ENCODE measurements at places on chromosomes 5 and 9.

DNA sequence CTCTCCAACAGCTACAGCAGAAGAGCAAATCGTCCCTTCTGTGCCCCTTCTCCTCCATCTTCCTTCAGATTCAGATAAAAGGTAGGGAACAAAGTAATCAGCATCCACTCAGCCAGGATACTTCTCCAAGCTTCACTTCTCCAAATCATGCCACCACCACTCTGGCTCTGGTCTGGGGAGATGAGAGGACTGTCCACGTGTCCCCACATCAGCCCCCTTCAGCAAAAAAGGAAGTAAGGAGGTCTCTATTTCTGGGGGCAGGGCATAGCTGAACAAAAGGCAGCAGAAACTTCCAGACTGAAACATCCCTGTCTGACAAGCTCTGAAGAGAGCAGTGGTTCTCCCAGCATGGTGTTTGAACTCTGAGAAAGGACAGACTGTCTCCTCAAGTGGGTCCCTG, 116.9 kb downstream of the C5orf15 start:
- no peak for DNase-seq

DNA sequence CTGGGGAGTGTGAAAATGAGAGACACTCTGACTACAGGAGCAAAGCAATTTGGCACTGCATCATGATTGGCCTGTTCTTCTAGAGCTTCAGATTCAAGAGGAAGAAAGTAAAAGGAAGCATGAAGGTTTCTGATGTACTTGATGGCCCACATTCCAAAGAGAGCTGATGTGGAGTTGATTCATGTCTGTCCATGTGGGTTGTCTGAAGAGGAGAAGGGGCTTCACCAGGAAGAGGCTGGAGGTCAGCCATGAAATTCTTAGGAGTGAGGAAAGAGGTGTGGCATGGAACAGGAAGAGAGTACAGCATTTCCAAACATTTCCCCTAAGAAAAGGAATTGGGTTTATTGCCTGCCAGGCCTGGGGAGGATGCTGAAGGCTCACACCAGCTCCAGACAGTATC, 70.7 kb downstream of the PTCD2 start:
- no peak for DNase-seq

GRCh38 chr9:110050925-110051355, 157.0 kb downstream of the C9orf152 start:
- peak; percentile 57 for DNase-seq

DNA sequence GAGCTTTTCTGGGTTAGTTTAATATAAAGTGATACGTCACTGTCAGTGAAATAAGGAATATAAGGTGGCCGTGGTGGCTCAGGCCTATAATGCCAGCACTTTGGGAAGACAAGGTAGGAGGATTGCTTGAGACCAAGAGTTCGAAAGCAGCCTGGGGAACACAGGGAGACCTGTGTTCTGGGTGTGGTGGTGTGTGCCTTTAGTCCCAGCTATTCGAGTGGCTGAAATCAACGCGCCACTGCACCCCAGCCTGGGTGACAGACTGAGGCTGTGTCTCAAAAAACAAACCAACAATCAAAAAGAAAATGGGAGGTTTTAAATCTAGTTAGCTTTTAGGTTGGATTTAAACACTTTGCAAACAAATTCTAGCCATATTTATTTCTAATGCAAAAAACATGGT, 53.1 kb downstream of the NSD1 start:
- DNase-seq = no peak

DNA sequence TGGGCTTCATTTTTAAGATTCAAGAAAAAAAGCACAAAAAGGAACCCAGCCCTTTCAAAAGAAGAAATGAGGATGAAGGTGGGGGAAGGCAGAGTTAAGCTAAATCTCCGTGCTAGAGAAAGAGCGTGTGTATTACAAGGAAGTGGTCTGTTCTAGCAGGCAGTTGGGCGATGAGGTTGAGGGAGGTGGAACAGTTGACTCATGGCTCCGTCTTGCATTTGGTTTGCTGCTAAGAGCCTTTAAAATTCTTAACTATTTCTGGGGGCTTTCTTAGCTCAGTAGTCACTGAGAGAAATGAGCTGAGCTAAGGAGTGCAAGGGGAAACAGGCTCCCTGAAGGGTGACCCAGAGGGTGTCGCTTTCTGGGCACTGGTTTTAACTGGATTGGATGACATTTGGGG, 117.4 kb downstream of the GCNT1 start:
- DNase-seq = peak; percentile 44

- DNase-seq = peak; percentile 34
Measured at GRCh38 chr9:136117291-136117915, 1.3 kb downstream of the TMEM250 start.

DNA sequence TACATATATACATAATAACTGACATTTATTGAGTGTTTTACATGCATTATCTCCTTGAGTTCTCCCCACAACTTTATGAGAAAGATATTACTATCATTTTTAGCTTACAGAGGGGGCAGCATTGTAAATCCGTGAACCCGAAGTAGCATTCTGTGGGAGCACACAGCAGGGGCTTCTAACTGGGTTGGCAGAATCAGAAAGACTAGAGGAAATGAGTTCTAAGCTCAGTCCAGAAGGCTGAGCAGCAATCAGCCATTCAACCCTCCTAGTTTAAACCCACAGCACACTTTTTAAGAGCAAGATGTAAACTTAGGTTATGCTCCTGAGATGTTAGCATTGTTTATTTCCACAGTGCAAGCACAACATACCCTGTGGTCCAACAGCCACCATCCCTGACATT, 177.2 kb downstream of the TMEM38B start:
- no peak for DNase-seq

DNA sequence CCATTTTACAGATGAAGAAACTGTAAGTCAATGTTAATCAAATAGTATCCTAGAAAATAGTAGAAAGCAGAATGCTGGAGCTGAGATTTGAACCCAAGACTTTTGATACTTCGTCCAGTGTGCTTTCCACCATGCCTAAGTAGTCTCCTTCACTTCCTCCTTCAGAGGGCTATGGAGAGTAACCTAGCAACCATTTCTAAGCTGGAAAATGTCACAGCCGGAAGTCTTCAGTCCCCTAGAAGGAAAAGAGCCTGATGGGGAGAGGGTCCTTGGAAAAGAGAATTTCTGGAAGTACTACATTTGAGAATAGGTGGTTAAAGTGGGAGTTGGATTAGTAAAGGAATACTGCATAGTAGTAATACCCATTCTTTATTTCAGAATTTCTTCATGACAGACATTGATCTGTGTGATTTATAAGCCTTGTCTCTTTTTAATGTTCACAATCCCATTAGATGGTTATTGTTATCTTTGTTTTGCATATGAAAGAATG, 32.7 kb downstream of the PCDHAC2 start:
- DNase-seq = no peak

GRCh38 chr5:57937025-57937424, 454.4 kb upstream of the ACTBL2 start:
- no peak for DNase-seq

DNA sequence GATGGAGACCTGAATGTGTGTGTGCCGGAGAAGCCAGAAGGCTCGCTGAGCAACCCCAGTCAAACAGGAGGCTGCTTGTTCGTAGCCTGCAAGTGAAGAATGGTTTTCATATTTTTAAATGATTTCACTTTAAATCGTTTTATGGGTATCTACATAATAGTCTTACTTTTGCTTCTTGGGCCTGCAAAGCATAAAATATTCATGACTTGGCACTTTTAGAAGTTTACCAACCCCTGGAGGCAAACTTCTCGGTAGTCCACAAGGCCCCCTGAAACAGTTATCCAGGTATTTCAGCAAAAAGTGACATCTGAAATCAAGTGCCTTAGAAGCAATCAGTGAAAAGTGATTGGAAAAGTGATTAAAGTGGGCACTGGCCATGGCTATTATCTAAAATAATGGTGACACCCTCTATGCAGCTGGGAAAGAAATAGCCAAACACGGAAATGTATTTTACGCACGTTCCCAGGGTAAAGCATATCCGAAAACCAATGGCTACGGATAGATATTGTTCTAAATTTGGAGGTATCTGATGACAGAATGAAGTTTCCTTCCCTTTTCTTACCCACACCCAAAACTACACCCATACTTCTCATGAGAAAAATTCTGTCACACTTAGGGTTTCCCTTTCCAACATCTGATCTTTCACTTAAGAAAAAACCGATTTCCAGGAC, 39.0 kb downstream of the RAPGEF1 start:
- no peak for DNase-seq

- DNase-seq = peak; percentile 85
Measured at GRCh38 chr5:178785999-178786398, 55.5 kb upstream of the ZNF354A start.

- peak; percentile 20 for DNase-seq
Measured at GRCh38 chr9:37100327-37100726, 20.0 kb upstream of the ZCCHC7 start.

GRCh38 chr5:75507841-75508240, 3.6 kb downstream of the CERT1 start:
- DNase-seq = no peak

DNA sequence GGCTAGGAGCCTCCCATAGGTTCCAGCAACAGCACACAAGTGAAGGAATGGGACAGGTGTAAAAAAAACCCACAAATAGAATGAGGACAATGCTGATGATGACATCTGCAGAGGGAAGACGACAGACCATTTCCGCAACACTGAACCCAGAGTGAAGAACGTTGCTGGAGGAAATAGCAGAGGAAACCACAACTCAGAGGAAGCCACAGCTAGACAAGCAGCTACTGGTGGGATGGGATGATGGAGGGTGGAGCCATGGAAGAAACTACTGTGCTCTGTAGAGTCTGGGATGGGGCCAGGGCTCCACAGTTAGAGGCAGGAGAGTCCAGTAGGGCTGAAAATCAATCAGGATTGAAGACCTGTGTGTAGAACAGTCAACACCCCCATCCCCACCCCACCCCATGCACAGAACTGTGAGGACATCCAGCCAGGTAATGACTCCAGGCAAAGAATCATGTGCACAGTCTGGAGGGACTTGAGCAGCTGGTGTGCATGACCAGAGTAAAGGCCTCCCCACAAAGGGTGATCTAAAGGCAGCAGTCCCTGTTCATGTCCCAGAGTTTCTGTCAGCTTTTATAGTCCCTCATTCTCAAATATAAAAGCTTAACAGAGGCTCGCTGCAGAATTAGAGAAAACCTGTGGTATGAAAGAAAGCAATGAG, 65.2 kb upstream of the SPIN1 start:
- DNase-seq = no peak

DNA sequence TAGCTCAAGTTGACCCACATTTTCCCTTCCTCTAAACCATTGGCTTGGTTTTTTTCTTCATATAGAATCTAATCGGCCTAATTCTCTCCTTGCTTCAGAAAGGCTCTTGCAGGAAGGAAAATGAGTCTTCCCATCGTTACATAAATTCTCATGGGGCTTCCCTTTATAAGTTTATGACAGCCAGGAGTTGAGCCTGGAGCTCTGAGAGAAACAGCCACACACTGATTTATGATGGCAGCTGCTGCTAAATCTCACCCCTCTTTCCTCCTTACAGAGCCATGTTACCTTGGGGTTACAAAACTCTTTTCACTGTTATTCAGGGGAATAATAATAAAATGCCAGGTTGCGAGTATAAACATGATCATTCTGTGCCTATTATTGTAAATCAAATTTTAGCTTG, 5.2 kb upstream of the RNF14 start:
- no peak for DNase-seq

GRCh38 chr5:179294131-179294780, 51.0 kb downstream of the ADAMTS2 start:
- DNase-seq = no peak

- no peak for DNase-seq
Measured at GRCh38 chr5:1737790-1738405, 61.7 kb downstream of the MRPL36 start.

DNA sequence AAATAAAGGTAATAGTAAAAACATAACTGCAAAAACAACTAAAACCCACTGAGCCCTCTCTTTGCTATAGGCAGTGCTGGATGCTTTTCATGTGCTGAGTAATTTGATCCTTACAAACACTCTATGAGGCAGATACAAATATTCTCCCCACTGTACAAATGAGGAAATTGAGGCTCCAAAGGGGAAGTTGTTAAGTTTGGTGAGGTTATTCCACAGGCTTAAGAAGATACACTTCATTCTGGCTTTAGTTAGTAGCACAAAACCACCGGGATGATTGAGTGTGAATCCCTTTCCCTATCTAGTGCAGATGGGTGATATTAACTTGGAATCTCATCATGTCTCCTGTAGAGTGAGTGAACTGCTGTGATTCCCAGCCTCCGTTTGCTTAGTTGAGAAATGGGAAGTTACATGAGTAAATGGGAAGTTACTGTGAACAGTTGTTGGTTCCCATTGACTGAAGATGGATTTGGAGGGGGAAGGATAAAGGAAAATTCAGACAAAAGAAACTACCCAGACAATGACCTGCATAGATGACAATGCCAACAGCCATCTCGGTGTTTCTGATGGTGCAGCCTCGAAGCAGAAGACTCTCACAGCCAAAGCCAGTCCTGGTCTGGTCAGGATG, 208.3 kb downstream of the ATP10B start:
- no peak for DNase-seq

DNA sequence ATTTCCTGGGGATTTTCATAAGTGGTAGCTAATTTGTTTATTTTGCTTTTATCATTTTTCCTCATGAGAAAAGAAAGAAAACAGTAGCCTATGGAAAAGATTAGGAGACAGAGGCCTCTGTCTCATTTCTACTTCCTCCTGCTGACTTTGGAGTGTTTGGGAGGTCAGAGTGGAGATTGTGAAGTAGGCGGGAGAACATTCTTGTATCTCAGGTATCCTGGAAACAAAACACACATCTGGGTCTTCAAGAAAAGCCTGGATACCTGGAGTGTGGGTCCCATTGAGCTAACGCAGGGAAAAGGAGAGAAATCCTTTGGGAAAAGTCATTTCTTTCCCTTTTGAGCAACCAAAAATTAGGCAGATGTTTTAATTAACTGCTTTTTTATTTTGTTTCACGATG, 161.5 kb upstream of the DMAC1 start:
- no peak for DNase-seq

GRCh38 chr5:80871541-80871961, 88.6 kb upstream of the RASGRF2 start:
- DNase-seq = peak; percentile 41

GRCh38 chr5:15794052-15794985, 294.3 kb downstream of the FBXL7 start:
- no peak for DNase-seq

All from Caki2 (cell line).